ENCODE measurements at places on chromosomes 16 and 17. TPM values are rescaled to one million over a fixed set of nuclear protein-coding genes. Genes with fewer than 3 reads are reported as not detected.

Gene TMEM88
- total RNA-seq = 4.5 TPM

Gene KCNH6
- 9.0 TPM for total RNA-seq

Gene CRISPLD2
- total RNA-seq = 57.2 TPM

Gene BAHCC1
- total RNA-seq = 74.3 TPM

Gene HYDIN
- total RNA-seq = 19.7 TPM

Gene FA2H
- 5.0 TPM for total RNA-seq

Gene KRTAP4-1
- not detected for total RNA-seq

Gene TAT
- 0.14 TPM for total RNA-seq

GRCh38 chr17:48162946-48163506, 55.5 kb downstream of the SNX11 start:
- H3K36me3 ChIP-seq = no peaks in the 10 kb centered on the region
- H3K4me1 ChIP-seq = peaks cover 17% of the 10 kb centered on the region
- DNase-seq = no peak
- H3K4me3 ChIP-seq = peak overlapping the region; percentile 4
- H3K27me3 ChIP-seq = peaks cover 39% of the 10 kb centered on the region

- H3K27me3 ChIP-seq = no peaks in the 10 kb centered on the region
- no peaks in the 10 kb centered on the region for H3K36me3 ChIP-seq
- peaks cover 31% of the 10 kb centered on the region for H3K4me1 ChIP-seq
- no peak overlapping the region for H3K27ac ChIP-seq
- H3K4me3 ChIP-seq = no peak overlapping the region
These were observed 568.8 kb upstream of the ZFHX3 start for GRCh38 chr16:73616770-73617169.

- no peak overlapping the region for H3K4me3 ChIP-seq
- H3K27ac ChIP-seq = no peak overlapping the region
- DNase-seq = no peak
- peaks cover 59% of the 10 kb centered on the region for H3K27me3 ChIP-seq
- peaks cover 5% of the 10 kb centered on the region for H3K4me1 ChIP-seq
- H3K36me3 ChIP-seq = no peaks in the 10 kb centered on the region
These were observed 2.6 kb downstream of the WNT9B start for GRCh38 chr17:46853896-46854444.

- H3K4me3 ChIP-seq = no peak overlapping the region
- H3K36me3 ChIP-seq = peaks cover 3% of the 10 kb centered on the region
- no peak for DNase-seq
- H3K4me1 ChIP-seq = peaks cover 24% of the 10 kb centered on the region
These were observed 30.2 kb upstream of the ABCC3 start for GRCh38 chr17:50604513-50604912.

GRCh38 chr17:73013816-73014663, 78.4 kb downstream of the SLC39A11 start:
- H3K27ac ChIP-seq = no peak overlapping the region
- no peaks in the 10 kb centered on the region for H3K27me3 ChIP-seq
- peaks cover 33% of the 10 kb centered on the region for H3K4me1 ChIP-seq
- no peaks in the 10 kb centered on the region for H3K36me3 ChIP-seq
- DNase-seq = no peak

DNA sequence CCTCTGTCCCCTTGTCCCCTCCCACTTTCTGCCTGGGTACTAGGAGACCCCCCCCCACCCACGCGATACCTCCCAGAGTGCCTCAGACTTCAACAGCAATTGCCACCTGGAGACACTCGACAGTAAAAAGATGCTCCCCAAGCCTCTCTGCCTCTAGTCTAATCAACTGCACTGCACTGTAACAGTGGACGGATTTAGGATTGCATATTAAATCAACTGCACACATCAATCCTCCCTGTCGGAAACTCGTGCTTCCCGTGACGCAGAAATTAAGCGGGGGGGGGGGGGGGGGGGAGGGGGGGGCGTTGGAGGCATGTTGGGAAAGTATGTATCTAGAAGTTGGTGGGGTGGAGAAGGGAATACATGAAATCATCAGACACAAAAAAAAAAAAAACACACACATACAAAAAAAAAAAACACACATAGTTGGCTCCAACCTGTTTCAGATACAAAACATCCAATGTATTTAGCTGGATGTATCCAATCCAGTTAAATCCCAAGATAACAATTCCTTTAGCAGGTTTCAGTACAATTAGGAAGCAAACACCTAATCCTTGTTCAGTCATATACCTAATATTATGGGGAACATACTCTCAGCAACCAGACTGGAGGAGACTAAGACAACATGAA, 29.7 kb downstream of the FAM222B start:
- H3K36me3 ChIP-seq = peaks cover 3% of the 10 kb centered on the region
- H3K4me3 ChIP-seq = peak overlapping the region; percentile 95
- DNase-seq = no peak

DNA sequence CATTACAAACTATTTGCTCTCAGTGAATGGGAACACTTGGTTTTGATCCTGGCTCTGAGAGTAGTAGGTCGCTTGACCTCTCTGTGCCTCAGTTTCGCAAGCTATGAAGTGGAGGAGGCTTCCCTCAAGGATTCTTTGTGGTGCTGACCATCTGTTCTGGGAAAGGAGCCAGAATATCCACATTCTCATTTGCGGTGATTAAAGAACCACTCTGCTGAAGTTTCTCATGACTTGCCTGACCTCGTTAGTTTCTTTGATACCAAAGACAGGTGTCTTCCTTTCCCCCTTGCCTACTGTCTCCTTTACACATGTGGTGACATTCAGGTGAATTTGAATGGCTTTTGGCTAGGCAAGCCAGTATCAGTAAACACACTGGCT, 116.0 kb downstream of the SNX29 start:
- peaks cover 3% of the 10 kb centered on the region for H3K36me3 ChIP-seq
- peaks cover 73% of the 10 kb centered on the region for H3K4me1 ChIP-seq
- H3K4me3 ChIP-seq = no peak overlapping the region
- H3K27ac ChIP-seq = peak overlapping the region; percentile 76
- H3K27me3 ChIP-seq = no peaks in the 10 kb centered on the region
- DNase-seq = no peak

- no peaks in the 10 kb centered on the region for H3K36me3 ChIP-seq
- no peak for DNase-seq
- no peak overlapping the region for H3K27ac ChIP-seq
- H3K4me3 ChIP-seq = no peak overlapping the region
- no peaks in the 10 kb centered on the region for H3K4me1 ChIP-seq
These were observed 20.6 kb upstream of the PIK3R6 start for GRCh38 chr17:8887834-8888703.

- no peaks in the 10 kb centered on the region for H3K4me1 ChIP-seq
- H3K4me3 ChIP-seq = no peak overlapping the region
- no peak overlapping the region for H3K27ac ChIP-seq
- H3K27me3 ChIP-seq = no peaks in the 10 kb centered on the region
These were observed 15.2 kb upstream of the FLCN start for GRCh38 chr17:17252149-17252661.

DNA sequence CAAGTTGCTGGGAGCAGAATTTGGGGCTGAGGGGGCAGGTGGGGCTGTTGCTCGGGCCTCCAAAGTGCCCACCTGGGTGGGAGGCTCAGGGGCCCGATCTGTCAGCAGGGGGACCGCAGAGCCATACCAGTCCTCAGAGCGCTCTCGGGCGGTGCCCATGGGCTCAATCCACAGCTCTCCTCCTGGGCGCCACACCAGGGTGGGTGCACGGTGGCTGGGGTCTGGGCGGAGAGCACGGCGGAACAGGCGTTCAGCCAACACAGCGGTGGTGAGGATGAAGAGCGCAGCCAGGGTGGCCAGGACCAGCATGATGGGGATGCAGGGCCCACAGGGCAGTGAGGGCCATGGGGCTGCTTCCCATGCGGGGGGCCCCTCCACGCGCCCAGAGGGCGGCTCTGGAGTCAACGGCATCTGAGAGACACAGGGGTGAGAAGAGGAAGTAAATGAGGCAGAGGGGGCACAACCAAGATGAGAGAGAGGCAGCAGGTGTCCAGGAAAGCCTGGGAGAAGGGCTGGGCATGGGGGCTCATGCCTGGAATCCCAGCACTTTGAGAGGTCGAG, 1.2 kb downstream of the C16orf54 start:
- no peaks in the 10 kb centered on the region for H3K36me3 ChIP-seq
- peaks cover 3% of the 10 kb centered on the region for H3K27me3 ChIP-seq
- no peak overlapping the region for H3K27ac ChIP-seq
- no peaks in the 10 kb centered on the region for H3K4me1 ChIP-seq
- no peak for DNase-seq

DNA sequence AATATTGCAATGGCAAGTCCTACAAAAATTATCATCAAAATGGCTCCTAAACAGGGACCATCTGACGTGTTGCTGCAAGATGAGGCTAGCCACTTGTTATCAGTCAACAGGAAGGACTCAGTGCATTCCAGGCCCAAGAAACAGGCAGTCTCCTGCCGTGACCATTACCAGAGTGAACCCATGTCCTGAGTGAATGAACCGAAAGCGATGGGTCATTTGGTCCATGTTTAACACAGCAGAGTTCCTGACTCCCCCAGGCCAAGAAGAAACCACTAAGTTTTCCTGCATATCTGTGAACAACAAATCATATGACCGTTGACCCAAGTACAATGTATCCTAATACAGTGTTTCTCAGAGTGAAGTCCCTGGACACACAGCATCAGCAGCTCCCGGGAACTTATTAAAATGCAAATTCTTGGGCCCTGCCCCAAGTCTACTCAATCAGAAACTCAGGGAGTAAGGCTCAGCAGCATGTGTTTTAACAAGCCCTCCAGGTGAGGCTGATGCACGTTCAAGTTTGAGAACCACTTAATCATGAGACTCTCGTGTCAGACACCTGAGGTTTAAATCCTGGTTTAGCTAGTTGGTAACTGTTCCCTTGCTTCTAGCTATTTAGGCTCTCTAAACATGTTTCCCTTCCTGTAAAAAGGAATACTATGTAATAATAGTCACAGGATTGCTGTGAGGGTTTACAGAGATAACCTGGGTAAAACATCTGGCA, 429.4 kb upstream of the MAF start:
- H3K27ac ChIP-seq = no peak overlapping the region
- H3K27me3 ChIP-seq = no peaks in the 10 kb centered on the region
- H3K4me3 ChIP-seq = no peak overlapping the region

DNA sequence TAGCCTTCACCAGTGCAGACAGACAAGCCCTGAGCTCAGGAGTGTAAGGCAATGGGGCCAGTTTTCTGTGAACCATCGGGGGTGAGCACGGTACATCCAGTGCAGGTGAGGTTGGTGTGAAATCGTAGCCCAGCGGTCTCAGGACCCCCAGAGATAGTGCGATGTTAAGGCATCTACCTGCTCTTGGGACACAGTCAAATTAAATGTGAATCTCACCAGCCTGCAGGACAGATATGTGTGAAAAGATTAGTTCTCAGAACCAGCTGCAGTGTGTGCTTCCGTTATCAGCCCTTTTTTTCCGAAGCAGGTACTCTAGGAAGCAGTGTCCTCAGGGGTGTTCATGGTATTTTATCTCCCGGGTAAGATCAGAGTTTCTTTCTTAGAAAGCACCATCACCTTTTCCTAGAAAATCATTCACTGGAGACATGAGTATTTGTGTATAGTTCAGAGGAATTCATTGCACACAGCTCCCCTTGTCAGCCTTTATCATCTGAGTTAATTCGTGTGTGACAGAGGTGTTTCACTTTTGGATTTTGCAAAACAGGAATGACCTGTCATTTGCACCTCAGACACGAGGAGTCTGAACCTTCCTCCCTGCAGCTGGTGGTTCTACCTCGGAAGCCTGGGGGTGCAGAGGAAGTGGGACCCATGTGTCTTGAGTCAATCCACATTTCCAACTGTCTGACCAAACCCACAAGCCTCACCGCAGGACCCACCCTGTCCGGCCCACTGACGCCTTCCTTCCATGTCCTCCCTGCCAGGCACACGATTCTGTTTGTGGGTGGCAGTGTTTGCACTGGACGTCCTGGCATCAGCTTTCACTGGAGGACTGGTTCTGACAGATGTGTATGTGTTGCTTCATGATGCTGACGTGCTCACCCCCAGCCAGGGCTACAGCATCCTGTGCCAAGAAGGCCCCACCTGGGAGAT, 107.8 kb downstream of the CLEC16A start:
- H3K27ac ChIP-seq = no peak overlapping the region
- no peaks in the 10 kb centered on the region for H3K27me3 ChIP-seq
- no peak overlapping the region for H3K4me3 ChIP-seq
- peaks cover 35% of the 10 kb centered on the region for H3K36me3 ChIP-seq
- H3K4me1 ChIP-seq = peaks cover 25% of the 10 kb centered on the region

GRCh38 chr17:12398441-12399051, 267.1 kb upstream of the MYOCD start:
- no peak overlapping the region for H3K27ac ChIP-seq
- no peak overlapping the region for H3K4me3 ChIP-seq
- no peaks in the 10 kb centered on the region for H3K36me3 ChIP-seq
- no peaks in the 10 kb centered on the region for H3K27me3 ChIP-seq

DNA sequence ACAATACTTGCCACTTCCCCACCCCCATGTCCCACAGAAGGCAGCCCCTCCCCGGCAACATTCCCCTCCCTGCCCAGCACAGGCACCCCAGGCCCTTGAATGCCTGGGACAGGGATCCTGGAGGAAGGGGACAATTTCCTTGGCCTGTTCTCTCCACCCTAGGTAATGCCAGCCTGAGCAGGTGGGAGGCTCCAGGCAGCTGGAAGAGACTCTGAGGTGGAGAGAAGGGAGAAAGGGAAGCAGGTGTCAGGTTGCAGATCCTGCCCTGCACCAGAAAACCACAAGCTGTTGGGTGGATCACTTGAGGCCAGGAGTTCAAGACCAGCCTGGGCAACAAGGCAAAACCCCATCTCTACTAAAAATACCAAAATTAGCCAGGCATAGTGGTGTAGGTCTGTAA, 8.9 kb downstream of the MPP2 start:
- H3K36me3 ChIP-seq = no peaks in the 10 kb centered on the region
- H3K4me1 ChIP-seq = peaks cover 20% of the 10 kb centered on the region
- peaks cover 5% of the 10 kb centered on the region for H3K27me3 ChIP-seq
- no peak overlapping the region for H3K27ac ChIP-seq

DNA sequence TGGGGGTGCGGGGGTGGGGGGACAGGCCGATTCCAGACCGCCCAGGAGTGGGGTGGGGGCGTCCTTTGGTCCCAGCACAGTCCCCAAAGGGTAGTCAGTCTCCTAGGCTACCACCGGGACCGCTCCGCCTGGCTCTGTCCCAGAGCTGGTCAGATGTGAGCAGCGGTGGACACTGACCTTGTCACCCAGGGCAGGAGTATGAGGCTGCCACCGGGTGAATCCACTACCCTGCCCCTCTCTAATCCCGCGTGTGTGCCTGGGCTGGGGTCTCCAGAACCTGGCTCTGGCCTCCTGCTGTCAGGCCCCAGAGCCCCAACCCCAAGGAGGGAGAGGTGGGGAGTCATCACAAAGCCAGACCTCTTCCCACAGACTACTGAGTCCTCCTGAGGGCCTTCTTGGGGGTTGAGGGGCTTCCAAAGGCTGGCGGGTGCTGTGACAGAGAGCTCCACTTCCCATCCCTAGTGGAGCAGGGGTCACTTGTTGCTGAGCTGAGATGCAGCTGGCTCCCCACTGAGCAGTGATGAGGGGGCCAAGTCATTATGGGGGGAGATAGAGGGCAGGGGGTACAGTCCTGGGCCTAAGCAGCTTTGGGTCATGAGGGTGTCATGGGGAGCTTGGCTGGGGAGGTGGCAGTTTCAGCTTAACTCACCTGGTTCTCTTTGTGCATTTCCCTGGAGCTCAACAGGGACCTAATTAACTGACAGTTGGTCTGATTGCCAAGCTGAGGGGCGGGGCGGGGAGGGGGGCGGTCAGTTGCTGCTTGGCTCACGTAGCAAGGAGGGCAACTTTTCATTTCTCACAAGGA, 1.2 kb downstream of the PPP1R1B start:
- peak overlapping the region; percentile 49 for H3K4me3 ChIP-seq
- peaks cover 62% of the 10 kb centered on the region for H3K27me3 ChIP-seq
- DNase-seq = no peak
- H3K4me1 ChIP-seq = peaks cover 11% of the 10 kb centered on the region

Measured in type B pancreatic cell (in vitro differentiated cells).